A549 treated with CpdA at 1 μM for 4 hours (cell line): ENCODE measurements at places on chromosomes 11 and 22. TPM values are rescaled to one million over a fixed set of nuclear protein-coding genes. Genes with fewer than 3 reads are reported as not detected.

The BAIAP2L2 gene
- 2.9 to 4.9 TPM (median 4.4 TPM) in 5 replicates for total RNA-seq

The OR52H1 gene
- total RNA-seq: not detected in 5 replicates

The CATSPERZ gene
- 2.3 to 3.7 TPM (median 2.9 TPM) in 5 replicates for total RNA-seq

The ZBTB16 gene
- not detected in 5 replicates for total RNA-seq

The TSGA10IP gene
- not detected in 5 replicates for total RNA-seq

The MUC2 gene
- total RNA-seq: 0.09 to 0.54 TPM (median 0.21 TPM) in 5 replicates

The MMP27 gene
- not detected in 5 replicates for total RNA-seq

The SMC1B gene
- total RNA-seq: 0.02 to 0.04 TPM in 2 of 5 replicates, not detected in the others

The TMEM135 gene
- 11.7 to 23.1 TPM (median 13.7 TPM) in 5 replicates for total RNA-seq

The HTR3B gene
- total RNA-seq: not detected in 5 replicates

The ZNF70 gene
- 0.86 to 1.2 TPM (median 1.0 TPM) in 5 replicates for total RNA-seq

The F2 gene
- total RNA-seq: 1.9 to 2.6 TPM (median 2.1 TPM) in 5 replicates

The RHOD gene
- total RNA-seq: 29.7 to 48.7 TPM (median 42.3 TPM) in 5 replicates

The PNPLA3 gene
- 0.69 to 1.2 TPM (median 1.0 TPM) in 5 replicates for total RNA-seq

The GATD1 gene
- 38.5 to 51.7 TPM (median 45.2 TPM) in 5 replicates for total RNA-seq

The BIK gene
- total RNA-seq: 0.86 to 1.4 TPM (median 1.0 TPM) in 5 replicates

The AIFM3 gene
- total RNA-seq: 2.0 to 4.6 TPM (median 3.5 TPM) in 5 replicates

The CHST1 gene
- 1.0 to 1.5 TPM (median 1.2 TPM) in 5 replicates for total RNA-seq

The ASCL3 gene
- not detected in 5 replicates for total RNA-seq

The TMEM45B gene
- 0.06 to 0.10 TPM (median 0.08 TPM) in 3 of 5 replicates, not detected in the others for total RNA-seq

The CABP4 gene
- not detected in 5 replicates for total RNA-seq

The GGT5 gene
- total RNA-seq: 1.5 to 2.2 TPM (median 1.9 TPM) in 5 replicates

The DENND6B gene
- 2.2 to 3.4 TPM (median 2.8 TPM) in 5 replicates for total RNA-seq

The C11orf97 gene
- not detected in 5 replicates for total RNA-seq

The SHANK2 gene
- total RNA-seq: 6.6 to 12.0 TPM (median 9.4 TPM) in 5 replicates

The EFEMP2 gene
- 0.71 to 1.1 TPM (median 0.85 TPM) in 5 replicates for total RNA-seq

The MMP12 gene
- total RNA-seq: 0.02 to 0.09 TPM in 2 of 5 replicates, not detected in the others

The CDC45 gene
- 24.1 to 27.9 TPM (median 24.8 TPM) in 5 replicates for total RNA-seq

The ESAM gene
- 7.5 to 12.4 TPM (median 10.6 TPM) in 5 replicates for total RNA-seq

The MORC2 gene
- total RNA-seq: 14.0 to 17.1 TPM (median 16.2 TPM) in 5 replicates

The BTBD18 gene
- total RNA-seq: not detected in 5 replicates

The LUZP2 gene
- not detected in 5 replicates for total RNA-seq

The TP53AIP1 gene
- 0.02 to 0.16 TPM in 2 of 5 replicates, not detected in the others for total RNA-seq

The DERL3 gene
- total RNA-seq: 0.22 to 0.64 TPM (median 0.52 TPM) in 5 replicates

The EHBP1L1 gene
- 30.8 to 48.3 TPM (median 46.0 TPM) in 5 replicates for total RNA-seq

The NPTXR gene
- 11.7 to 16.2 TPM (median 12.7 TPM) in 5 replicates for total RNA-seq

The TMPRSS6 gene
- total RNA-seq: 0.12 TPM in 1 of 5 replicates, not detected in the others

The PRR33 gene
- total RNA-seq: 0.02 TPM in 1 of 5 replicates, not detected in the others

The C11orf65 gene
- total RNA-seq: 0.13 to 0.54 TPM (median 0.48 TPM) in 3 of 5 replicates, not detected in the others

The TUBA8 gene
- 0.30 to 0.78 TPM (median 0.55 TPM) in 5 replicates for total RNA-seq

The KRTAP5-2 gene
- not detected in 5 replicates for total RNA-seq

The LARGE2 gene
- 1.4 to 3.1 TPM (median 2.9 TPM) in 5 replicates for total RNA-seq
